ENCODE measurements at places on chromosomes 4 and X.
A peak's percentile ranks its signal among the peaks of the same experiment; 100 is the strongest.

- H3K4me1 ChIP-seq: peaks cover 27% of the 10 kb centered on the region
- H3K27me3 ChIP-seq: no peaks in the 10 kb centered on the region
- DNase-seq: no peak
- H3K27ac ChIP-seq: peak overlapping the region; percentile 60
- H3K36me3 ChIP-seq: no peaks in the 10 kb centered on the region
Measured at GRCh38 chr4:125359363-125359762, 44.6 kb downstream of the FAT4 start.

DNA sequence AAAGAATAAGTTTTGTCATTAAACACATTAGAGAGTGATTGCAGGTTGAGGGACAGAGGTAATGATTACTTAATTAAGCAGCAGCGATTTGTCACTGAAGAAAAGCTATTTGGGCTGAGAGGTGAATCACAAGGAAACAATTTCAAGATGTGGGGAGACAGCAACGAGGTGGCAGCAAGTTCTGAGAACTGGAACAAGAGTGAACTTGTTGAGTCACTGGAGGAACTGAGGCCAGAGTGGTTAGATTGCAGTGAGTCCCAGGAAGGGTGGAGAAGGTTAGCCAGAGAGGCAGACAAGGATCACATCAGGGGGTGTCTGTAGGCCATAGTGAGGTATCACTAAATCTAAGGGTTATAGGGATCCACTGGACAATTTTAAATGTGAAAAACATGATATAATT, 57.9 kb upstream of the TMPRSS11A start:
- H3K27ac ChIP-seq: no peak overlapping the region
- H3K27me3 ChIP-seq: no peaks in the 10 kb centered on the region
- no peak for DNase-seq

DNA sequence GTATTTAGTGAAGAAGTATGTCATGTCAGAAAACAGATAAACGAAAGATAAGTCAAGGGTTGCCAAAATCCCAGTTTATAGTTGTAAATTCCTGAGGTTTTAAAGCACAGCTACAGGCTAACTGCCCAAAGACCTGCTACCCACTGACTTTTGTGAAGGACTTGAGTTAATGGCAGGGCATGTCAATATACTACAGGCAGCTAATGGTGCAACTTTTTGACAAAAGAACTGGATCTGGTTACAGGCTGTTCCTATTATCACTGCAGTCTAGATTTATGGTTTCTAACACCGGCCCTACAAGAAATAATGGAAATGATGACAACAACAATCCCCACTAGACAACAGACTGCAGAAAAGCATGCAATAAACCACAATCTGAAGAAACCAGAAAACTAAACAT, 6.4 kb downstream of the SCML2 start:
- H3K36me3 ChIP-seq: no peaks in the 10 kb centered on the region
- no peak overlapping the region for H3K27ac ChIP-seq
- peaks cover 5% of the 10 kb centered on the region for H3K4me1 ChIP-seq

- no peaks in the 10 kb centered on the region for H3K4me1 ChIP-seq
- no peak for DNase-seq
- no peak overlapping the region for H3K27ac ChIP-seq
Measured at GRCh38 chr4:22801391-22801790, 108.7 kb downstream of the GBA3 start.

All from mesothelial cell of epicardium (in vitro differentiated cells).